ENCODE measurements at places on chromosomes 6 and 20. TPM values are rescaled to one million over a fixed set of nuclear protein-coding genes. Genes with fewer than 3 reads are reported as not detected.

TFAP2D gene
- not detected for total RNA-seq

TNFAIP3 gene
- total RNA-seq, result 15.0 TPM

DNA sequence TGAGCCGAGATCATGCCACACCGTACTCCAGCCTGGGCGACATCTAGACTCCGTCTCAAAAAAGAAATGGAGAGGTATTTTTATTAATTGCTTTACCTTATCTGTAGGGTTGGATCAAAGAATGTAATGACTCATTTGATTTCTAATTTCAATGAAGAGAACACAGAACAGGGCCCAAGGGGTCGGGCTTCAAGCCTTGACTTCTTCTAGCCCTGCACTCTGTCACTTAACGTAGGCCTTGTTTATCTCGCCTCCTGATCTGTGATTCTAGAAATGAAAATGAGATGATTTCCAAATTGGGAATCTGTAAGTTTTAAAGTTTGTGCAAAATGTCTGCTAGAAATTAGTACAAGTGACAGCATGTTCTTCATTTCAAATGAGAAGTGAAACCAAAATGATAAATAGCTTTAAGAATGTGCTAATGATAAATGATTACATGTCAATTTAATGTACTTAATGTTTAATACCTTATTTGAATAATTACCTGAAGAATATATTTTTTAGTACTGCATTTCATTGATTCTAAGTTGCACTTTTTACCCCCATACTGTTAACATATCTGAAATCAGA is 180.5 kb downstream of the SLC16A10 start:
- no peak for DNase-seq

DNA sequence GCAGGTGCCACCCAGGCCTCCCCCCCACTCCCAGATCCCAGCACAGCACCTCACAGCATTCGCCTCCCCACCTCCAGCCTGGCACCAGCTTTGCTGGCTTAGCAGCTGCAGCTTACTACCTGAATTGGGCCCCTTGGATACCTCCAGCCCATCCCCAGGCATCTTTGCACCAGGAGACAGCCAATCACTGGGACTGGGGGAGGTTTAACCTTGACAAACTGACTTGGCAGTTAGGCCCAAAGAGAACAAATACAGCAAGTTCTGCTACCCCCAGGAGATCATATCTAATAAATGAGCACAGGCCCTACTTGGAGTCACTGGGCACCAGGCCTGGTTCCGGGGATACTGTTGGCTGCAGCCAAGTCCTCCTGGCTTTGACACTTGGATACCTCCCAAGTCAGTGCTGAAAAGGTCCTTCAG is 8.8 kb downstream of the PDRG1 start:
- DNase-seq, result no peak
